ENCODE measurements at places on chromosomes 12 and 14.

DNA sequence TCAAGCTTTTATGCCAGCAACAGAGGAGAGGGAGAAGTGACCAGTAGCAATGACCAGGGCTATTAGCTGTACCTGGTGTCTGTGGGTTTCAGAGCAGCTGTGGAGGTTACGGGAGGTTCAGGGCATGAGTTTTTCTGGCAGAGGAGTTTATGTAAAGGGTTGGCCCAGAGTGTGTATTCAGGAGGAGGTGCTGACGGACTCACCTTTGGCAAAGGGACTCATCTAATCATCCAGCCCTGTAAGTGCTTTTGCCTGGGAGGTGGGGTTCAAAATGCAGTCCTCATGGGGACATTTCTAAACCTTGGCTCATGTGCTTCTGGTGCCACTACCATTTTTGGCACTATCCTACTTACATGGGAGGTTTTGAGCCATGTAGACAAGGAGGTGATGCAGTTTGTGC, 95.3 kb downstream of the DAD1 start:
- no peak for DNase-seq

GRCh38 chr14:36319899-36320199, 588 bp downstream of the MBIP start:
- DNase-seq = no peak

- DNase-seq = no peak
Measured at GRCh38 chr14:23428686-23429495, 6.6 kb downstream of the MYH7 start.

- DNase-seq = no peak
Measured at GRCh38 chr12:73726881-73727280, 810.8 kb upstream of the ATXN7L3B start.

All from GM13977 (cell line).